ENCODE measurements at places on chromosomes 11 and 22.
A peak's percentile ranks its signal among the peaks of the same experiment; 100 is the strongest.

- H3K36me3 ChIP-seq = no peaks in the 10 kb centered on the region
- no peak overlapping the region for H3K4me3 ChIP-seq
- no peaks in the 10 kb centered on the region for H3K4me1 ChIP-seq
Measured at GRCh38 chr11:122505304-122506006, 150.1 kb upstream of the UBASH3B start.

GRCh38 chr11:118572981-118573550 lies 857 bp downstream of the ARCN1 start:
- peak overlapping the region; percentile 99 for H3K4me3 ChIP-seq
- no peaks in the 10 kb centered on the region for H3K27me3 ChIP-seq
- peak overlapping the region; percentile 97 for H3K27ac ChIP-seq
- peaks cover 29% of the 10 kb centered on the region for H3K4me1 ChIP-seq
- peaks cover 37% of the 10 kb centered on the region for H3K36me3 ChIP-seq

GRCh38 chr11:111334532-111335502 lies 36.5 kb downstream of the POU2AF3 start:
- H3K4me3 ChIP-seq = no peak overlapping the region
- H3K27me3 ChIP-seq = no peaks in the 10 kb centered on the region
- no peak for DNase-seq

DNA sequence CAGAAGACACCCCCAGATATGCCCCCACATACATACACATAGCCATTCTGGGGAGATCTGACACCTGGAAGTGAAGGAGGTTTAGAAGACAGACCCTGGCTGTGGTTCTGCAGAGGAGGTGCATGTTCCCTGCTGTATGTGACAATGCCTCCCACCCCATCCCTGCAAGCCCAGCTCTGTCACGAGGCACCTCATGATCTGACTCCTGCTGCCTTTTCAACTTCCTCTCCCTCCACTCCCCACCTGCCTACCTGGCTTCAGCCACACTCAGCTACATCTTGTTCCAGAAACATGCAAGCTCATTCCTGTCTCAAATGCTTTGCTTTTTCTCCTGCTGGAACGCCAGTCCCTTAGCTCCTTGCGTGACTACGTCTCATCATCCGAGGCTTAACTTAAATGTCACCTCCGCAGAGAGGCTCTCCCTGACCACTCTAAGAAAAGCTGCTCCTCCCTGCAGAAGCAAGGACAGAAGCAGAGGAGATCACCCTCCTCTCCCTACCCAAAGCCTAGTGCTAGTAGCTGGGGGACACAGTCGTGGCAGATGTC lies 114.5 kb downstream of the FEZ1 start:
- H3K4me3 ChIP-seq = no peak overlapping the region
- H3K27ac ChIP-seq = no peak overlapping the region
- H3K4me1 ChIP-seq = no peaks in the 10 kb centered on the region

GRCh38 chr11:47325271-47326041 lies 27.0 kb downstream of the MYBPC3 start:
- H3K27ac ChIP-seq = peak overlapping the region; percentile 57
- H3K4me3 ChIP-seq = no peak overlapping the region
- H3K27me3 ChIP-seq = no peaks in the 10 kb centered on the region
- H3K36me3 ChIP-seq = peaks cover 37% of the 10 kb centered on the region
- H3K4me1 ChIP-seq = no peaks in the 10 kb centered on the region
- DNase-seq = no peak

- H3K27me3 ChIP-seq = no peaks in the 10 kb centered on the region
- peaks cover 48% of the 10 kb centered on the region for H3K4me1 ChIP-seq
- H3K4me3 ChIP-seq = peak within 1 kb of the TSS; percentile 95
- DNase-seq = peak; percentile 84
Measured at GRCh38 chr11:130314750-130315285, at the start of gene ZBTB44. Gene ZBTB44, minus strand, starts transcription at chr11:130314917. Its CDS starts 53,044 bp downstream, at chr11:130261873.

- no peak overlapping the region for H3K27ac ChIP-seq
- no peak for DNase-seq
- no peaks in the 10 kb centered on the region for H3K27me3 ChIP-seq
- no peaks in the 10 kb centered on the region for H3K36me3 ChIP-seq
- no peaks in the 10 kb centered on the region for H3K4me1 ChIP-seq
Measured at GRCh38 chr11:133503776-133504175, 28.5 kb downstream of the OPCML start.

- peaks cover 5% of the 10 kb centered on the region for H3K4me1 ChIP-seq
- DNase-seq = no peak
- no peak overlapping the region for H3K27ac ChIP-seq
- peaks cover 8% of the 10 kb centered on the region for H3K36me3 ChIP-seq
- H3K27me3 ChIP-seq = peaks cover 12% of the 10 kb centered on the region
Measured at GRCh38 chr22:19522881-19523239, 1.4 kb downstream of the CLDN5 start.

- DNase-seq = no peak
- peaks cover 14% of the 10 kb centered on the region for H3K36me3 ChIP-seq
- H3K27me3 ChIP-seq = no peaks in the 10 kb centered on the region
- H3K27ac ChIP-seq = no peak overlapping the region
- peaks cover 30% of the 10 kb centered on the region for H3K4me1 ChIP-seq
Measured at GRCh38 chr22:23237201-23237798, 57.0 kb downstream of the BCR start.

- H3K4me1 ChIP-seq = peaks cover 33% of the 10 kb centered on the region
- peaks cover 4% of the 10 kb centered on the region for H3K36me3 ChIP-seq
- H3K27me3 ChIP-seq = no peaks in the 10 kb centered on the region
- no peak overlapping the region for H3K4me3 ChIP-seq
- DNase-seq = no peak
Measured at GRCh38 chr11:86588566-86589090, 83.8 kb downstream of the ME3 start.

DNA sequence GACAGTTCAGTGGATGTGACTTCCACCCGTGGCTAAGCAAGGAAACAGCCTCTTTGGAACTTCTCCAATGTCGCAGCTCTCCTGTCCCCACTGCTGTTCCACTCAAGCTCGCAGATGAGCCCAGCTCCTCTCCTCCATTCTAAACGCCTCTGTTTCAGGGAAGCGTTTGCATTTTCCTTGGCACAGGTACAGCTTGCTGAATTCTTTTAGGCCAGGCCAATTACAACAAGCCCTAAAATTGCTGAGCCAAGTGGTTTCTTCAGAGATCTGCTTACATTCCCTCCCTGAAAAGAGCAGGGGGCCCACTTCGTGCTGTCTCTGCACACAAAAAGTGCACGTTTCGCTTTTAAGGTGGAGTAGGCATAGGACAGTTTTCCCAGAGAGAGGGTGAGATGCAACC lies 91.5 kb upstream of the BLID start:
- H3K4me3 ChIP-seq = no peak overlapping the region
- no peaks in the 10 kb centered on the region for H3K4me1 ChIP-seq
- peaks cover 10% of the 10 kb centered on the region for H3K27me3 ChIP-seq
- no peaks in the 10 kb centered on the region for H3K36me3 ChIP-seq
- DNase-seq = no peak
- H3K27ac ChIP-seq = no peak overlapping the region

DNA sequence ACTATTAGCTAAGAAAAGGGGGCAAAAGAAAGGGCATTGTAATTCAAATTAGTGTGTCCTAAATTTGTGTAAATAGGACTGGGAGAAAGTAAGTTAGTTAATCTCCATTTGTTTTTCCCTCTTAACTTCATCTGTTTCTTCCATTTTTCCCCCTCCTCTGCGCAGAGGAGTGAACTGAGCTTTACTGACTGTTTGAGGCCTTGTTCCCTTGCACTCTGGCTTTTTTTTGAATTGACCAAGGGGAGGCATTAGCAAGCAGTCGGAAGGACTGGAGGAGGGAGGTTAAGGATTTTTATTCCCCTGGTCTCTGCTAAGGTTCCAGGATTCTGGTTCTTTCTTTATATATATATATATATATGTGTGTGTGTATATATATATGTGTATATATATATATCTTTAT lies 15.2 kb upstream of the FANCF start:
- H3K27ac ChIP-seq = no peak overlapping the region

DNA sequence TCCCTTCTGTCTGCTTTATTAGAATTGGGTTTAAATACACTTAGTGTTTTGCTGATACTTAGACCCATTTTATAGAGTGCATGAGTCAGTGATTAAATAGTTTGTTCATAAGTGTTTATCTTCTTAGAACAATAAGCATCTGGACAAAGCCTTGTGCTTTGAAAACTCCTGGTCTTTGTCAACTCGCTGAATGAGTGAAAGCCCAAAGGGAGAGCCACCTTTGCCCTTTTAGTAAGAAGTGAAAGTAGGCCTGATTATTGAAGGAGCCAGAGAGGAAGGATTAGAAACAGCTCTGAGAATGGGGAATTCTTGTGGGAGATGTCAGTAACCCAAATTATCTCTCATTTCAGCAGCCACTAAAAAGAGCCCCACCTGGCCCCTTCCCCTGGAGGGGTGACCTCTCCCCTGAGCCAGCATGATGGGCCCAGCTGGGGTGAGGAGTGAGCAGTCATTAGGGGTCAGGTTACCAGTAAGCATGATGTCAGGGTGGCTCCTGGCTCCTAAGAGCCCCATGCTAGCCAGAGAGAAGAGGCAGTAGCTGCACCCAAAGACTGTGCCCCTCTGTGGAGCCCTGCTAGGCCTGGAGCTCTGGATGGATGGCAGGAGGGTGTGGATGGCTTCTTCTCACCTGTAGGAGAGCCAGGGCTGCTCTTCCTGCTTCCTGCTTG lies 125.1 kb upstream of the E2F8 start:
- peaks cover 4% of the 10 kb centered on the region for H3K27me3 ChIP-seq
- no peak overlapping the region for H3K4me3 ChIP-seq
- H3K27ac ChIP-seq = no peak overlapping the region
- H3K4me1 ChIP-seq = no peaks in the 10 kb centered on the region
- H3K36me3 ChIP-seq = no peaks in the 10 kb centered on the region

DNA sequence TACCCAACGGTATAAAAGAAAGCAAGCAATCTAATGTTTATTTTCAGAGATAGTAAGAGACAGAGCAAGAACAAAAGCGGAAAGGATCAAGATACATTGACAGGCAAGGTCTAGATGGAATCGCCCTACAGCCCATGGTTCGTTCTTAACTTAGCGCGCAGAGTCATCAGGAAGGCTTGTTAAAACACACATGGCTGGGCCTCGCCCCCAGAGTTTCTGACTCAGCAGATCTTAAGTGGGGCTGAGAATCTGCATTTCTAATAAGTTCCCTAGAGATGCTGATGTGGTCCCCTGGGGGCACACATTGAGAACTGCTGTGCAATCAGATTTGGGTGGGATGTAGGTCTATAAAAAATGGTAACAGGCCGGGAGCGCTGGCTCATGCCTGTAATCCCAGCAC lies 35.8 kb upstream of the CHRM4 start:
- H3K4me3 ChIP-seq = no peak overlapping the region
- no peak overlapping the region for H3K27ac ChIP-seq
- H3K27me3 ChIP-seq = no peaks in the 10 kb centered on the region
- peaks cover 28% of the 10 kb centered on the region for H3K36me3 ChIP-seq
- DNase-seq = no peak

DNA sequence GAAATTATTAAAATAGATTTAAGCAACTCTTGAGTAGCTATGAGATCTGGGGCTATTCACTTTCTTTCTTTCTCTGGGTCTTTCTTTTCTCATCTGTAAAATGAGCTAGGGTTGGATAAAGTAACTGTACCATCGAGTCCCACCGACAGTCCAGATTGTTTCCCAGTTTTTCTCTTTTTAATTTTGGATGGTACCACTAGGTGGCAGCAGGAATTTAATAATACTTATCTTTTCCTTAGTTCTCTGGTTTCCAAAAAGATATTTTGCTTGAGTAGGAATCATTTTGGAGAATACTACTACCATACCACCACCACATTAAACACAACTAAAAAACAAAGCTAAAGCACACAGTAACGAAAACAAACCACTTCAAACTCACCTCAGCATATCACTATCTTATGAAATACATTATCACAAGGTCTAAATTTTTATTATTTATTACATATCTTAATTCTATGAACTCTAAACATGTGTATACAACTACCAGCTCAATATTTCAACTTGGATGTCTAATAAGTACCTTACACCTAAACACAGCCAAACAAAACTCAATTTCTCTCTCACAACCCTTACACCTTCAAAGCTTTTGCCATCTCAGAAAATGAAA lies 584.0 kb downstream of the KCNA4 start:
- H3K36me3 ChIP-seq = no peaks in the 10 kb centered on the region
- no peaks in the 10 kb centered on the region for H3K27me3 ChIP-seq
- no peak overlapping the region for H3K4me3 ChIP-seq
- no peaks in the 10 kb centered on the region for H3K4me1 ChIP-seq
- DNase-seq = no peak
- H3K27ac ChIP-seq = no peak overlapping the region

GRCh38 chr11:111909378-111909777 lies 2.2 kb downstream of the CRYAB start:
- peaks cover 2% of the 10 kb centered on the region for H3K4me1 ChIP-seq
- H3K27ac ChIP-seq = no peak overlapping the region
- no peak overlapping the region for H3K4me3 ChIP-seq
- no peaks in the 10 kb centered on the region for H3K36me3 ChIP-seq
- H3K27me3 ChIP-seq = peaks cover 28% of the 10 kb centered on the region
- DNase-seq = no peak

GRCh38 chr11:46277313-46277621 lies 195 bp upstream of the CREB3L1 start:
- H3K4me1 ChIP-seq = peaks cover 6% of the 10 kb centered on the region
- DNase-seq = no peak
- no peaks in the 10 kb centered on the region for H3K36me3 ChIP-seq
- H3K27ac ChIP-seq = no peak overlapping the region
- H3K4me3 ChIP-seq = no peak overlapping the region
- peaks cover 45% of the 10 kb centered on the region for H3K27me3 ChIP-seq

- H3K27me3 ChIP-seq = peaks cover 21% of the 10 kb centered on the region
- H3K4me3 ChIP-seq = no peak overlapping the region
- H3K4me1 ChIP-seq = peaks cover 5% of the 10 kb centered on the region
- no peak for DNase-seq
Measured at GRCh38 chr11:67381244-67381972, 8.0 kb upstream of the CLCF1 start.

DNA sequence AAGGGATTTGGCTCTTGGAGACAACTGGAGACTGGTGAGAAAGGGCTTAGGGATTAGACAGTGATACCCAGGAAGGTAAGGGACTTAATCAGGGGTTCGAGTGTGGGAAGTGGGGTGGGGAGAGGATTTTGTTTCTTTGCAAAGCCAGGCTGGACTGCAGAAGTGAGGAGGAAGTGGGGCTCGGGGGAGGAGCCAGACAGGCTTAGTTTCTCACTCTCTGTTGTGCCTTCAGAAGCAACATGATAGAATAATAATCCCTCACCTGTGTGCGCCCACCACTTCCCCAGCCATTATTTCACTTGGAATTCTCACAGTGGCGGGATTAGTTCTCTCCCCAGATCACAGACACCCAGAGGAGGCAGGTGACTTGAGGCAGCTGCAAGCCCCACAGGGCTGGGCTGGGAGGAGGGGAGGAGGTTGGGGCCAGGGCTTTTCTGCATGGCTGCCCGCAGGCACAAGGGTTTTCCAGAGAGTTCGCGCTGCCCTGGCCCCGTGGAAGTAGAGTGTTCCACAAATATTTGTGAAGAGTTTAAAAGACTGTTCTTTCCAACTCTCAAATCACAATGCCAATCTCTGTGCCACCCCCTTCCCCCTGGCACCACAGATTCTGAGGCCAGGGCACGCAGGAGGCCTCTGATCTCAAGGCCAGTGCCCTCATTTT lies 4.0 kb upstream of the SEC14L2 start:
- H3K27ac ChIP-seq = peak overlapping the region; percentile 28
- peaks cover 32% of the 10 kb centered on the region for H3K4me1 ChIP-seq
- H3K36me3 ChIP-seq = no peaks in the 10 kb centered on the region

GRCh38 chr11:30479899-30480298 lies 106.3 kb downstream of the MPPED2 start:
- H3K4me3 ChIP-seq = no peak overlapping the region
- no peaks in the 10 kb centered on the region for H3K4me1 ChIP-seq
- no peak for DNase-seq
- H3K27me3 ChIP-seq = no peaks in the 10 kb centered on the region
- H3K36me3 ChIP-seq = no peaks in the 10 kb centered on the region

- DNase-seq = no peak
- H3K4me3 ChIP-seq = no peak overlapping the region
- H3K27ac ChIP-seq = no peak overlapping the region
- H3K36me3 ChIP-seq = peaks cover 4% of the 10 kb centered on the region
Measured at GRCh38 chr22:25365491-25366261, 146.2 kb downstream of the CRYBB2 start.
